ENCODE measurements at places on chromosomes 16 and 17.

GRCh38 chr16:87881324-87882200 lies 12.3 kb upstream of the SLC7A5 start:
- no peak for DNase-seq

GRCh38 chr17:31494259-31495021 lies 103.0 kb downstream of the RAB11FIP4 start:
- DNase-seq: peak; percentile 40

GRCh38 chr16:47055136-47055885 lies 81.8 kb upstream of the DNAJA2 start:
- DNase-seq: no peak

DNA sequence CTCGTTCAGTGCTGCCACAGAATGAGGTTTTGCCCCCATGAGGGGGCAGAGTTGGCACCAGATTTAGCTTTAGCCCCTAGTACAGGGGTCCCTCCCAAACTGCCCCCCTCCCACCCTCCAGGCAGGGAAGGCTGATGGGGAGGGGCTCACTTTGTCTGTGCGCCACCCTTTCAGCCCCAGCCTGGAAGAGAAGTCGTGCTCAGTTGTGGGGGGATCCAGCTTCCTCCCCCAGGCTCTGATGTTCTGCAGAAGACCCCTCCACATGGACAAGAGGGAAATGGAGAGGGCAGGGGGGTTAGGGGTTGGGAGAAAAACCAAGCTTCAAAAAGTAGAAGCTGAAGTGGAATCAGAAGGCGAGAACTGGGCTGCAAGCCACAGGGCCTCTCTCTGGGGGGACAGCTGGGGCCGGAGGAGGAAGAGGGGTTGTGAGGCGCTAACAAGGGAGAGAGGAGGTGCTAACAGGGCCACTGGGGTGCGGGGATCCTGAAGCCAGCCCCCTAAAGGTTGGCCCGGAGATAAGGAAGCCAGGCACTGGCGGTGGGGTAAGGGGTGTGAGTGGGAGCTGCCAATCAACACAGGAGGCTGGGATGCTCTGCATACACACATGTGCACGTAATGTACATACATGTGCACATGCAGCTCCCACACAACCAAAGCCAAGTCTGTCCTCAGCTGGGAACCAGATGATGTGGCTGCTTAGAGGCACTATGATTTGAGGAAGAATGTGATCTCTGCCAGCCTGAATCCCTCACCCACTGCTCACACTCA lies 7.0 kb upstream of the TMEM92 start:
- no peak for DNase-seq

DNA sequence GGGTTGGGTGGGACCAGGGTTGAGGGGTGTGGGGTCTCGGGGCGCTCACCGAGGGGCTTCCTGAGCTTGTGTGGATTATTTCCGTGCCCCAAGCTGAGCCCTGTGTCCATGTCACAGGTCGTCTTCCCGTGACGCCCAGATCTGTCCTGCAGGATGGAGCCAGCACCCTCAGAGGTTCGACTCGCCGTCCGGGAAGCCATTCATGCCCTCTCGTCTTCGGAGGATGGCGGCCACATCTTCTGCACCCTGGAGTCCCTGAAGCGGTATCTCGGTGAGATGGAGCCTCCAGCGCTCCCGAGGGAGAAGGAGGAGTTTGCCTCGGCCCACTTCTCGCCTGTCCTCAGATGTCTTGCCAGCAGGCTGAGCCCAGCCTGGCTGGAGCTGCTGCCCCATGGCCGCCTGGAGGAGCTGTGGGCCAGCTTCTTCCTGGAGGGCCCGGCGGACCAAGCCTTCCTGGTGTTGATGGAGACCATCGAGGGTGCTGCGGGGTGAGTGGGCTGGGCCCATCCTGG lies 1.0 kb downstream of the TELO2 start:
- DNase-seq: no peak

GRCh38 chr17:51184124-51184523 lies 17.9 kb downstream of the NME2 start:
- DNase-seq: no peak

DNA sequence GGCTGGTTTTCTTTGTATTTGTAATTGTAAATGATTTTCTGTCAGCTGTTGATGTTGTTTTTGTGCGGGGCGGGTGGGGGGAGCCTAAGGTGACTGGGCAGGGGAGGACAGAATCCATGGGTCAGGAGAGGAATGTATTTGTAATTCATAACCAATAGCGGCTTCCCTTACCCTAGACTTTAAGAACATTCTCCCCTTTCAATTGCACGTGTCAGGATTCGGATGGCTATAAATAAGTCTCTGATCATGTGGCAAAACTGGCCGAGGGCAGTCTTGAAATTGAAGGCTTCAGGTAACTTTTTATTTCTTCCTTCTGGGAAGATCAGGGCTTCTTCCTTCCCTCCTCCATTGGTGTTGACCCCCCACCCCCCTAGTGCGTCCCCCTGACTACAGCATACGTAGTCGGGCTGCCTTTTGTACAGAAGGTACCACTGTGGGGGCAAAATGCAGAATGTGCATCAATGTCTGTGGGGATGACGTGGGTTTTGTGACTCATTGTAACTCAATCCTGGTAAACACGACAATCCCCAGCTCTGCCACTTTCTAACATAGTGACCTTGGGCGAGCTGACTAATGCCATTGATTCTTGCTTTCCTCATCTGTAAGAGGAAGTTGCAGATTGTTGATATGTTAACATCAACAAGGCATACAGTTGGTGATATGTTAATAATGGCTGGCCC lies 16.2 kb downstream of the MARCHF10 start:
- no peak for DNase-seq

GRCh38 chr17:5562661-5563360 lies 21.5 kb downstream of the NLRP1 start:
- no peak for DNase-seq

GRCh38 chr17:21300601-21301571 lies 16.4 kb downstream of the MAP2K3 start:
- no peak for DNase-seq

GRCh38 chr16:68367030-68367429 lies 56.2 kb downstream of the PRMT7 start:
- peak; percentile 31 for DNase-seq

GRCh38 chr16:14069818-14070217 lies 1.3 kb upstream of the MRTFB start:
- DNase-seq: no peak

DNA sequence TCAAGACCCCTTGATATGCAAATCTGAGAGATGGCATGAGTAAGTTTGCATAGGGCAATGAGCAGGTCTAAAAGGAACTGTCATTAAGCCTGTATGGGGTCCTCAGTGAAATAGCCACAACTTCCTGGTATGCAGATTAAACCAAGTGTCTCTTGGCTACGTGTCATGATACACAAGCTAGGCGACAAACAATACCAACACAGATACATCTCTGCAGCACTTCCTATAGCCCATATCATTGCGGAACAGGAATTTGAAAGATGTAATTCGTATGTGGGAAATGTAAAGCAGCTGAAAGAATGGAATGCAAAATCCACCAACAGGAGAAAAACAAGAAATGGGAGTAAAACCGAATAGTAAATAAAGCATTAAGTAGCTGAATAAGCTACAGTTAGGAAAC lies 12.9 kb downstream of the PRSS22 start:
- DNase-seq: no peak

GRCh38 chr16:10950393-10950792 lies 6.0 kb downstream of the CLEC16A start:
- no peak for DNase-seq

DNA sequence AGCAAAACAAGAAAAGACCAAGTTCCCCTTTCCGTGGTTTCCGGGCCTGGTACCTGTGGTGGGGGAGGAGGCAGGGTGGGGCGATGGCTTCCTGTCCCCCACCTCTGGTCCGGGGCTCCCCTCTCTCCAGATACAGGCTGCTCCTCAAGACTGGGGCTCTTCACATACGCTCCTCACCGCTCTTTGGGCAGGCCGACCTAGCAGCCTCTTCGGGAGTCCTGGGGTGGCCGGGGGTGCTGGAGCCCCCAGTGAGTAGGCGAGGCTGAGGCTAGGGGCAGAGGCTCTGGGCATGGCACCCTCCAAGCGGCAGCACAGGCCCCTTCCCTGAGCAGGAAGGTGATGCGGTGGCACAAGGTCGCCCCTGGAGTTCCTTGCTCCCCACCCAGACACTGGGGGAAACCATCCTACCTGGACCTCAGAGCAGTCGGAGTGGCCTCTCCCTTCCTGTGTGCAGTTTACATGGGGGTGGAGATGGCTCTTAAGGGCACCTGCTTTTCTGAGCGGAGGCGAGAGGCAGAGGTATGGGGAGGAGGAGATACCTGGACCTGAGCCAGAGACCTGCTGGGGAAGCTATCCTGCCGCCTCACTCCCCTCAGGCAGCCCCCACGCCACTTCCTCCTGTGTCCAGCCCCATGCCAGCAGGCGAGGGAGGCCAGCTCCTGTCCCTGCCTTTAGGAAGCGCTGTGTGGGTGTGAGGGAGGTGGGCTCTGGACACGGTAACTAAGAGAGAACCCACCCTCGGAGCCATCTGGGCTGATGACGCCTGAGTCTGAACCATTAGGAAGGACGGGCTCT lies 891 bp downstream of the CORO1A start:
- peak; percentile 44 for DNase-seq

DNA sequence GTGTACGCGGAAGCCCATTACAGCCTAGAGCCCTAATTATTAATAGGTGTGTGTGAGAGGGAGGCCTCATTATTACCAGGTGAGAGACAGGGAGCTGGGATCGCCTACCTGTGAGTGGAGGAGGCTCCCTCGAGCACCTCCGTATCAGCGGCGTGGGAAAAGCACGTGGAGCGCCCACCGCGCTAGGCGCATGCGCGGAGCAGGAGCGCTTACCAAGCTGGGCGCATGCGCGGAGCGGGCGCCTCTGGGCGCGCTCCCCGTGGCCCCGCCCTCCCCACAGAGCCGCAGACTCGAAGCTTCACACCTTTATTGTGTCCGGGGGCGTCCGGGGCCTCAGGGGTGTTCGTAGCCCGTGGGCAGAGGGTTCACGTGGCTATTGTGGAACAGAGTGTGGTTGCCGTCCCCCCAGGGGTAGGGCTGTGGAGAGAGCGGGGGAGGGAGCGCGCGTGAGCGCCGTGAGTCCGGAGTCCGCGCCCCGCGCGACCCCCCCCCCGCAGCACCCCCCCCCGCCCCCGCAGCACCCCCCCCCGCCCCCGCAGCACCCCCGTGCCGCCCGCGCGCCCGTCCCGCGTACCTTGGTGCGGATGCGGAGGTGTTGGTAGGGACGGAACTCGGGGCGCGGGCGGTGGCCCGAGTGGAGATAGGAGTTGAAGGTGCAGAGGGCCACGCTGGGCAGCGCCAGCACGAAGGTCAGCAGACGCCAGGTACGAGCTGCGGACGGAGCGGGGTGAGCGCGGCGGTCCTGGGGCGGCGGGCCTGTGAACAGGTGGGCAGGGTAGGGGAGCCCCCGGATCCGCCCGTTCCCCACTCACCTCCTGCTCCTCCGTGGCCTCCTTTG lies 500 bp downstream of the COX6A2 start:
- peak; percentile 37 for DNase-seq

DNA sequence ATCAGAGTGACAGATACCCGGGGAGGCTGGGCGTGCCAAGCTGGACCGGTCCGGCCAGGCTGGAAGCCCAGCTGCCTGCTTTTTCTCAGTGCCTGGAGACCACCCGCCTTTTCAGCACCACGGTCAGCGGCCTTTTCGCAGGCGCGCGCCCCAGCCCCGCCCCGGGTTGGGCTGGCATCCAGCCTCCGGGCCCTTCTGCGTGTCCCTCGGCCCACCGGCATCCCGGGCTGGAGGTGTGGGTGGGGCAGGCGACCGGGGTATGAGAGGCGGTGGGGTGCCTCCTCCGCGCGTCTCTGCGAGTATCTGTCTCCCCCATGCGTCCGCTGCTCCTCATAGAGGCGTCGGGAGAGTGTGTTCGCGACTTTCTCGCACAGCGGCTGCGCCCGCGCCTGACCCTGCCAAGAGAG lies 102.5 kb downstream of the MRM1 start:
- DNase-seq: no peak

DNA sequence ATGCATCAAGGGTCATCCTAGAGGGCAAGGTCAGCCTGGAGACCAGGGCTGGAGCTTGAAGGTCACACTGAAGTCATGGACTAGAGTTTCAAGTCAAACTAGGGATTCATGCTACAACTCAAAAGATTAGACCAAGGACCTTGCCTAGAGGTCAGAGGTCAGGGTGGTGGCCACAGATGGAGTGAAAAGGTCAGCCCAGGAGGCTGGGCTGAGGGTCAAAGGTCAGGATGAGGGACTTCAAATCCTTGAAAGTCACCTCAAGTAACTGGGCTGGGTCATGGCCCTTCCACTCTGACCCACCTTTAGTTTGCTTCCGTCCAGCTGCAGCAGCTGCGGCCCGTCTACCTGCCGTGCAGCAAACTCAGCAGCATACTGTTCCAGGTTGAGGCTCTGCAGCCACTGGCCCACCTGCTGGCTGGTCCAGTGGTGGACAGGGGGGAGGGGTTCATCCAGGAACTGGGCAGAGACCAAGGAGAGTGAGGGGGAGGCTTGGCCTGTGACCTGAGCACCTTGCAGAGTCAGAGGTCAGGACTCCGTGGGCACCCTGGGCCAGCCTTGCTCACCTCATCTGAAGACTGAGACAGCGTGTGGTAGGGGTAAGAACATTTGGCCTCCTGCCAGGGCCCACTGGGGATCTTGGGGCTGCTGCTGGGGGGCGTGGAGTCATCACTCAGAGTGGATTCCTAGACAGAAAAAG lies 16.2 kb downstream of the SAMD14 start:
- no peak for DNase-seq

GRCh38 chr16:46629331-46630219 lies 8.4 kb upstream of the SHCBP1 start:
- DNase-seq: no peak

- DNase-seq: no peak
These were observed 10.3 kb upstream of the MLYCD start for GRCh38 chr16:83888672-83889044.

- DNase-seq: no peak
These were observed at the start of gene ZNF385C for GRCh38 chr17:42097691-42098631. TSS of gene ZNF385C (minus strand) at chr17:42098473. CDS start at chr17:42063056, 35,417 bp downstream.

- DNase-seq: no peak
These were observed at the start of gene QPRT for GRCh38 chr16:29678691-29679267. TSS of gene QPRT (plus strand) at chr16:29679180. CDS start at chr16:29679198, 18 bp downstream.

DNA sequence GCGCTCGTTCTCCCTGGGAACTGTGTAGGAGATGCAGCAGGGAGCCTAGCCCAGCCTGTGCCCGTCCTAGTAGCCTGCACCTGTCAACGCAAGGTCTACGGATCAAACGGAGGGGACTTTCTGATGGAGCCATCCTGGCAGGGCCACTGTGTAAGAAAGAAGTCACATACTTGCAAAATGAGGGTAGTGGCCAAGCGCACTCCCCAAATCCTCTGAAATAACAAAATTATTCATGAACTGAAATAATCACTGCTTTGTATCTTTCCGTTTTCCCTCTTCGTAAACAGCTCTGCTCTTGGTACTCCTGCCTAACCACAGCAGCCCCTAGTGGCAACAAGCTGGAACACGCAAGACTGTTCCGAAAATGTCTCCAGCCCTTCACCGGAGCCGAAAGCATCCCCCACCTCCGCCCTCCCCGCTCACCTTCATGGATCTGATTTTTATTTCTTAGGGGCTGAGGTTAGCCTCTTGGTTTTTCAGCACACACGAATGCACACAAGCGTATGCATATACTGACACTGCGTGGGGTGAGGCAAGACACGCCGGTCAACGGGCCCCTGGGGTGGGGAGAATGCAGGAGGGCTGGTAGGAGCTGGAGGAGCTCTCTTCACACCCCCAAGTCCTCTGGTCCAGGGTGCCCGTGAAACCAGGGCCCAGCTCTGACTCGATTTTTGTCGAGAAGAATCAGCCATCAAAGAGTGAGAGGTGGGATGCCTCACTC lies 100.8 kb downstream of the ABCC12 start:
- peak; percentile 8 for DNase-seq
